ENCODE measurements at places on chromosomes 7 and 10.

- DNase-seq = no peak
Observed at GRCh38 chr10:119655566-119656001, 4.4 kb downstream of the BAG3 start.

GRCh38 chr10:72794260-72794659 lies 99.3 kb upstream of the OIT3 start:
- no peak for DNase-seq

DNA sequence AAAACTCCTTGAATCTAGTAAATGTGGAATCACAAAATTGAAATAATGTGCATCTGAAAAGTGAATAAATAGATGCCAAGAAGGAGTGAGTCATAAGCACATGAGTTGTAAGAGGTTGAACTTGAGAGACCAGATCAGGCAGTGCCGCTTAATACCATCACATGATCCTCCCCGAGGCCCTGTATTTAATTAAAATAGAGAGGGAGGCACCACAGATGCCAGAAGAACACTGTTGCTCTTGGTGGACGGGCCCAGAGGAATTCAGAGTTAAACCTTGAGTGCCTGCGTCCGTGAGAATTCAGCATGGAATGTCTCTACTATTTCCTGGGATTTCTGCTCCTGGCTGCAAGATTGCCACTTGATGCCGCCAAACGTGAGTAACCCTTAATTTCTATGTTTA lies at the start of gene GPNMB:
Gene GPNMB, plus strand, starts transcription at position 221 of the 400 bp plus-strand sequence. Its CDS starts 83 bp downstream, at position 304.
- DNase-seq = no peak

DNA sequence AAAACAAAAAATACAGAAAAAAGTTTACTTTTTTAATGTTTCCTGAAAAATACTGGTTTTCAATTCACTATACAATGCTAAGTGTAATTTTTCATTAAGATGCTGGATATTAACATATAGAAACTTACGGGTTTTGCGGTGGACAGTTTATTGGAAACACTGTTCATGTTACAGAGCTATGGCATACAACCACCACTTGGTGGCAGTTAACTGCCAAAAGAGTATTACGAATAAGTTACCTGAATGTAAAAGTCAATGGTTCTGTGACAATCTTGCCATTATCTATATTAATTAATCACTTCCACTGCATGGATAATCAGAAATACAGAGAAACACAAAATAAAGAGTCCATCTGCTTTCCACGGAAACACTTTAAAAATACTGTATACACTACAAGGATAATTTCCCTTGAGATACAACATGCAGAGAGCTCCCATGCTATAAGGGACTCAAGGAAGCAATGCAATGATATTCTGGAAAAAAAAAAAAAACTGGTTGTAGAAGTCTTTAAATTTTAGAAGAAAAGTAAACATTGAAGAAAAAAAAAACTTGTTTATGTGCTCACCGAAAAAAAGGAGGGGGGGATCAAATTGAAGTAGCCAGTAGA lies 97.0 kb downstream of the TPK1 start:
- no peak for DNase-seq

- DNase-seq = no peak
Observed at GRCh38 chr10:117535298-117536071, 7.1 kb upstream of the EMX2 start.

DNA sequence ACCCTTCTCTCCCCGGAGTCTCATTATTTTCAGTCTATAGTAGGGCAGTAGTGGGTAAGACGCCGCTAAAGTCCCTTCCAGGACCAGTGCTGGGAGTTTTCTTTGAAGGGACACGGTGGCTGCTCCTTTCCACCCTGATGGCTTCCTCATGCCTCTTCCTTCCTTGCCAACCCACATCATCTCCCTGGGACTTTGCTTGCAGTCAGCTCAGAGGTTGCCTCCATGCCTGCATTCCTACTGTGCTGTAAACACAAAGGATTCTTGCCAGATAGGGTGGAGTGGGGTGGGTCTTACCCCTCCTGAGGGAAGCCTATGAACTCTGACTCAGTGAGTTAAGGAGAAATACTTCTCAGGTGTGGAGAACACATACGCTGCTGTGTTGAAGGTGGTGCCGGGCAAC lies 59.9 kb upstream of the IGFBP3 start:
- DNase-seq = no peak
